T-cell (primary cell): ENCODE measurements at places on chromosomes 5 and 9. TPM values are rescaled to one million over a fixed set of nuclear protein-coding genes. Genes with fewer than 3 reads are reported as not detected.

The FGF18 gene
- not detected for total RNA-seq

The FAXDC2 gene
- total RNA-seq: 0.44 TPM

- no peak for DNase-seq
Observed at GRCh38 chr9:32177396-32177795, 207.0 kb upstream of the ACO1 start.

DNA sequence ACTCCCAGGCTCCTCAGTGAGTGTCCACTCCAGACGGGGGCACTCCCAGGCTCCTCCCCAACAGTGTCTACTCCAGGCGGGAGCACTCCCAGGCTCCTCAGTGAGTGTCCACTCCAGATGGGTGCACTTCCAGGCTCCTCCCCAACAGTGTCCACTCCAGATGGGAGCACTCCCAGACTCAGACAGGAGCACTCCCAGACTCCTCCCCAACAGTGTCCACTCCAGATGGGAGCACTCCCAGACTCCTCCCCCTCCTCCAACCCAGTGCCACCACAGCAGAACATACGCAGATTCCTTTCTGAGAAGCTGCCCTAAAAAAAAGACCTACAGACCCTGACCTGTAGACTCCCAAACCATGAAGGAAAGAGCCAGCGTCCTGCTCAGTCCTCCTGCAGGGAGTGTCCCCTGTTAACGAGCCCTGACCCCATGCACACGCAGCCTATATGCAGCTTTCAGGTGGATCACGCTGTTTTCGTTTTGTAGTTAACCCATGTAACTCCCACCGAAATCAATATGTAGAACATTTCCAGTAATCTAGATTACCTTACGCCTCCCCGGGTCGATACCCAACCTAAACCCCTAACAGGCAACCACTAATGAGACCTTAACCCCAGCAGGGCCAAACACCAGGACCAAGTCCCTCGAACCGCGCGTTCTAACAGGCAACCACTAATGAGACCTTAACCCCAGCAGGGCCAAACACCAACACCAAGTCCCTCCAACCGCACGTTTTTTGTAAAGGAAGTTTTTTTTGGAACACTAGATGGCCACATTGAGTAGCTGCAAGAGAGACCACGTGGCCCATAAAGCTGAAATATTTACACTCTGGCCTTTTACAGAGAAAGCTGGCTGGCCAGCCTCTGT, 15.7 kb downstream of the PNPLA7 start:
- DNase-seq: no peak

DNA sequence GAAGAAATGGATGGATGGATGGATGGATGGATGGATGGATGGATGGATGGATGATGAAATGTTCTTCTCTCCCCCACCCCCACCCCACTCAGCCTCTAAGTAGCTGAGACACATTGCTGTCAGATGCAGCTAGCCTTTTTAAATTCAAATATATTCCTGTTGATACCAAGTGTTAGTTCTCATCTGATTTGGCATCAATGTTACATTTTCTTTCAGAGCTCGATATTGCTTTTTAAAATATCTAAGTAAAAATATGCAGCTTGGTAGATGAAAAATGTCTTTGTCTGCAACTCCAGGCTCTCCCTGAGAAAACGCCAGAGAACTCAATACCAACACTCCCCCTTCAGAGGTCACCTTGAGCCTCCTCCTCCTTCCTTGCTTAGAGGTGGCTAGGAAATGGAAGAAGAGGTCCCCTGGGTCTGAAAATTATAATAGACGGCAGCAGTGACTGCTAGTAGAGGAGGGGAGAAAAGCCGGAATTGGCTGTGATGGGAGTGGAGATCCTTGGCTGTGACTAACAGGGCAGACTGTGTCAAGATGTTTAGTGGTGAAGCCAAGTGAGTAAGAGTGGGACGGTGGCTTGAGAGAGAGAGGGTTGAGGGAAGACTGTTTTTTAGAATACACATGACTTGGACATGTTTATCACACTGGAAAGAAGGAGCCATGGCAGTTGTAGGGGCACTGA, 156.0 kb downstream of the ZNF462 start:
- no peak for DNase-seq

DNA sequence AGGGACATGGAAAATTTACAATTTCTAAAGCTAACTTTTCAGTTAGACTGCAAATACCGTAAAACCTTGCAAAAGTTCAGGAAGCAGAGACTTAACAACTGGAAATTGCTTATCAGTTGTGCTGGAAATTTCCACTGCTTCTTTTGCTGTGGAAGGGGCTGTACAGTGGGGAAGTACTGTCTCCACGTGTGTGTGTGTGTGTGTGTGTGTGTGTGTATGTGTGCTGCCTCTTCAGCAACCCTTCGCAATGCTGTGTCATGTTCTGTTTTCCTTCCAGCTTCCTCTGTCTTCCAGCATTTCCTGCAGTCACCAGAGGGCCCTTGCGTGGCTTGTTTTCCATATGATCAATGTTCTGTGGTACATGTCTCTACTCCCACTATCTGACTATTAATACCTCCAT, 87.5 kb upstream of the RANBP3L start:
- DNase-seq: no peak

- no peak for DNase-seq
Observed at GRCh38 chr9:35519692-35520363, 29.9 kb downstream of the RUSC2 start.
